T-helper 1 cell (primary cell): ENCODE measurements at places on chromosomes 1 and 21.

DNA sequence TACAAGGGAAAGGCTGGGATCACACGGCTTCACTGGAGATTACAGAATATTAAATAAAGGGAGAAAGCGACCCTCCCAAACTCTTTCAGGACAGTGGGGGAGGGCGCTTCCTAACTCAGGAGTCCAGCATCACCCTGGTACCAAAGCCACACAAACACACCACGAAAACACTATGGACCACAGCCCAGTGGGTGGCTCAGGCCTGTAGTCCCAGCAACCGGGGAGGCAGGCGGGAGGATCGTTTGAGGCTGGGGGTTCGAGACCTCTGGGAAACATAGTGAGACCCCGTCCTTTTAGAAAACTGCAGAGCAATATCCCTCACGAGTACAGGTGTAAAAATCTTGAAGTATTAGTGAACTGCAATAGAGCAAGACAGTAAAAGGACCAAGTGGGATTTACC is 16.0 kb downstream of the TRIM11 start:
- no peak for DNase-seq

GRCh38 chr1:67162954-67163353 is 3.3 kb upstream of the IL23R start:
- no peak for DNase-seq

- DNase-seq: no peak
Measured at GRCh38 chr1:6731905-6732304, 30.3 kb upstream of the DNAJC11 start.

GRCh38 chr1:66452982-66453381 is 81.0 kb upstream of the SGIP1 start:
- no peak for DNase-seq

DNA sequence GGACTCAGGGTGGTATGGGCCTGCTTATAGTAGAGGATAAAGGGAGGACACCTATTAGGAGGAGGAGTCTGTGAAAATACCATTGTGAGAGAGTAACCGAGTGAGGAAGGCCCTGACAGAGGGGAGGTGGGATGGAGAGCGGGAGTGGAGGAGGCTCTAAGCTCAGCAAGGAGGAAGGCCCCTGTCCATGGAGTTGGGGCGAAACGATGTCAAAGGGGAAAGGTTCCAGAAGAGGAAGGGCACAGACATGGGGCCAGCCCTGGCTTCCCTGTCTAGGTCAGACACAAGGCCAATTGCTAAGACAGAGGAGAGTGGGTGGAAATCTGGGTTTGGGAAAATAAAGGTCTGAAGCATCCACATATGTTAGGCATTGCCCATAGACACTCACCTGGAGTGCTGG is 44.2 kb downstream of the ELK4 start:
- DNase-seq: no peak

DNA sequence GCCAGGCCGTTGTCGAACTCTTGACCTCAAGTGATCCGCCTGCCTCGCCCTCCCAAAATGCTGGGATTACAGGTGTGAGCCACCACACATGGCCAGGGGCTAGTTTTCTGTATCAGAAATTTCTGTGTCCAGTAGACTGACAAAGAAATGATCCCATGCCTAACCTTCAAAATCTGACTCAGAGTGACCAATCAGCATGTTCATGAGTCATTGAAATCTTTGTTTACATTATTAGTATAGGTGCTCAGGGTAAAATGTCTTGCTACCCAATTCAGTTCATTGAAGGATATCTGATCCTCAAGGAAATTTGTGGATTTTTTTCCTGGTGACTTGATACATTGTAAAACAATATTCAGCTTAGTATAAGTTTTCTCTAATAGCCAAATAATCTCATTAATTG is 11.0 kb upstream of the LDLRAD2 start:
- no peak for DNase-seq

- DNase-seq: no peak
Measured at GRCh38 chr1:5754817-5755551, 237.2 kb downstream of the NPHP4 start.

- DNase-seq: no peak
Measured at GRCh38 chr1:147072482-147073432, 99.5 kb downstream of the PRKAB2 start.

GRCh38 chr1:197198911-197199310 is 52.4 kb upstream of the ASPM start:
- no peak for DNase-seq

DNA sequence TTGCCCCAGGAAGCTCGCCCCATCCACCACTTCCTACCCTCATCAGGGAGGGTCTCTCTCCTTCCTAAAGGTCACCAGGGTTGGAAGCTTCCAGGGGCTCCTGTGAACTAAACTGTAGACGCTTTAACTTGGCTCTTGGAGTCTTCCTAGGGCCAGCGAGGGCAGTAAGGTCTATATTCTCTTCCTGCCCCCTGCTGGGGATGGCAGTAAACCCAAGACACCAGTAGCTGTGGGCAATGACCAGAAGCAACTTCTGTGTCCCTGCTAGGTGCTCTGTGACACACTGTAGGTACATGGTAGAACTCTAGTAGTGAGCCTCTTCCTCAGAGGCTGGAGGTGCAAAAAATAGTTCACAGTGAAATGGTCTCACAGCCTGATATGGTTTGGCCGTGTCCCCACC is 30.0 kb downstream of the KCND3 start:
- no peak for DNase-seq

DNA sequence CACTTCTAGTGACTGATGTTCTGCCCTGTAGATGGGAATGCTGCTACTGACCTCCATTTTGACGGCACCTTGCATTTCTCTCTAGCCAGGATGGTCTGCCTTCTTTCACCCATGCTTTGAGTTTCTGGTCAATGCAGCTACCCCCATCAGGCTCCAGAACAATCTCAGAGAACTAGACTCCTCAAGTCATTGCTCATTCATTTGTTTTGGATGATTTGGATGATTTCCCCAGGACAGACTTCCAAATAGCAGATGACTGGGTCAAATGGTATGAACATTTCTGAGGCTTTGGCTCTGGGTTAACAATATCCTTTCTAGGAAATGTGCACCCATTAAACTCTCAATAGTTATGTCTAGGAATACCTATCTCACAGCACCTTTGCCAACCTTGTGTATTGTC is 63.9 kb downstream of the CSMD2 start:
- no peak for DNase-seq

- DNase-seq: no peak
Measured at GRCh38 chr1:222970711-222971110, 155.9 kb downstream of the DISP1 start.
